ENCODE measurements at places on chromosomes 6 and 20. TPM values are rescaled to one million over a fixed set of nuclear protein-coding genes. Genes with fewer than 3 reads are reported as not detected.

MLN gene
- total RNA-seq = not detected

GRCh38 chr6:31353384-31353945 lies 3.5 kb downstream of the HLA-B start:
- no peak for DNase-seq

- DNase-seq = no peak
Measured at GRCh38 chr20:58921564-58921963, 59.5 kb upstream of the NELFCD start.

DNA sequence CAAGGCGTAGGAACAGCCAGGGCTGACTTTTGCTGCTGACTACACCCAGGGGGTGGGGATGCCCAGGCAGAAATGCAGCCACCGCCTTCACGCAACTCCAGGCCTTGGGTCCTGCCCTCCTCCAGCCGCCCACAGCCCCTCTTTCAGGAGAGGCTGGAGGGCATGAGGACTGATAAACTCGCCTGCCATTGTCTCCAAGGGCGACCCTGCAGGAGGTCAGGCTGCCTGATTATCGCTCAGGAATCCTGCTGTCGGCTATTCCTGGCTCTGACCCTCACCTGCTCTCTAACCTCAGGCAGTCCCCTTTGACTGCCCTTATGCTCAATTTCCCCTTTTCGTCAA lies 62.0 kb upstream of the HDDC2 start:
- no peak for DNase-seq

DNA sequence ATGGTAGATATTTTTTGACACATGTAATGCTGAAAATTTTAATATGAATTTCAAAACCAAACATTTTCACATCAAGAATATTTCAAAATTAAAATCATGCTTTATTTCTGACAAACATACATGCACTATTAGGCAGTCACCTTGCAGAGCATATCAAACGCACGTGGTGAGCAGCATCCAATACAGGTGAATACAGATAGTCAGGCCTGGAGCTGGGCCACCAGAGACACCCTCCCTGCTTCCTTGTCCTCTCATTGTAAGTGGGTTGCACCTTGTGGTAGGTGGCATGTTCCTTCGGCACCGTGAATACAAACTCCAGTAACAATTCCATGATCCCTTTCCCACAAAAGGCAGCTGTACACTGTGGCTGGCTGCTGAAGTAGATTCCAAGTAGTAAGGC lies 8.9 kb downstream of the REV3L start:
- DNase-seq = no peak

Data from MCF 10A (cell line).